ENCODE measurements at places on chromosomes 13 and 19.

DNA sequence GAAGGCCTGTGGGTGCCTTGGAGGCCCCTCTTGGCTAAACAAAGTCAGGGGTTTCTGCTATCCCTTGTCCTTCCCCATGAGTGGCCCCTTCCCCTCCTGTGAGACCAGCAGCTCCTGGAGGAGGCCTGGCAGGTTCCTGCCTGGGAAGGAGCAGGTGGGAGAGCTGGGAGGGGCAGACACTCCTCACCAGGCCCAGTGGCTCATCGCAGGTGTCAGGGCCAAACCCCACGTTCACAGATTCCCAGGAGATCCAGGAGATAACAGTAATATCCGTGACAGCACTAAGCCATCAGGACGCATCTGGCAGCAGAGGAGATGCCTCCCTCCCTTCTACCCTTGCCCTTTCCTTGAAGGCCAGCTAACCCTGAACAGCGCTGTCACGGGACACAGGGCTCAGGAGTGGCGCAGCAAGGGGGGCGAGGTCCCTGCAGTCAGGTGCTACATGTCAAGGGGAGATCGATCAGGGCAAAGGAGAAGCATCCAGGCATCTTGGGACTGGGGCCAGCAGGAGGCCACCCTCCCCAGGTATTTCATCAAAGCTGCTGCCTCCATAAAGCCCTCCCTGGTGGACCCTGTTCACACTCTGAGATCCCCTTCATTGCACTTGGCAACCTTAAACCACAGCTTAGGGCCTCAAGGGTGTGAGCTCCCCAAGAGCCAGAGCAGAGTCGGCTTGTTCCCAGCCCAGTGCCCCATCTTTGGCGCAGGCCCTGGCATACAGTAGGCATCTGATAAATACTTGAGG lies 4.8 kb downstream of the CEBPA start:
- DNase-seq, result no peak

DNA sequence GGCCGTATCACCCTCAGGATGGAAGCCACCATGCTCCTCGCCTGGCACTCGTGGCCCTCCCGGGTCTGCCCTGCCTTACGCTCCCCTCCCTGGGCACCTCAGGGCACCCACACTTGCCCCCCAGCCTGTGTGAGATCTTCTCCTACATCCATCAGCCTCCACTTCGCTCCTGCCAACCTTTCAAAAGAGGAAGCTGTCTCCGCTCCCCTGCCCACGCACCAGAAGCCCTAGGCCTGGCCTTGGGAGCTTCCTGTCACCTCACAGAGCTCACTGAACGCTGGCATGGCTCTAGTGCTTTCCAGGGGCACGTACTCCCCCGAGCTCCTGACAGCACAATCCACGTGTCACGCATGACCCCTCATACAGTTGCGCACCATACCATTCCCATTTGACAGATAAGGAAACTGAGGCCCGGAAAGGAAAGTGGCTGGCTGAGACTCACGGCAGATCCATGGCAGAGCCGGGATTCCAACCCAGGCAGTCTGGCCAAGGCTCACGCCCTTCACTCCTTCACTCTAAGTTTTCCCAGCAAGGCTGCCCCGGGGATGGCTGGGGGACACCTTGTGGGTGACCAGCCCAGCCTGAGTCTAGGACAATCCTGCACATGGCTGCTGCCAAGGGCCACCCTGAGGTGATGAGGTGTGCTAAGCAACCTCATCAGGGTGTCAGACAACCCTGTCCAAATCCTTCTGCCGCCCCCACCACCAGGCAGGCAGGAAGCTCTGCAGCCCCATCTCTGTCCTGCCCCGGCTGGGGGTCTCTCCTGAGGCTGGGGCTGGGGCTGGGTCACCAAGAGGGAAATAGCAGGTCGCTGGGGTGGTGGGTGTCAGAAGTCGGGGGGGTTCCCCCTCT lies 19.3 kb downstream of the PPP1R12C start:
- no peak for DNase-seq

GRCh38 chr13:105638426-105638825 lies 897.0 kb downstream of the EFNB2 start:
- DNase-seq, result no peak

- DNase-seq, result no peak
These were observed 4.4 kb downstream of the CCDC61 start for GRCh38 chr19:45999653-46000121.

DNA sequence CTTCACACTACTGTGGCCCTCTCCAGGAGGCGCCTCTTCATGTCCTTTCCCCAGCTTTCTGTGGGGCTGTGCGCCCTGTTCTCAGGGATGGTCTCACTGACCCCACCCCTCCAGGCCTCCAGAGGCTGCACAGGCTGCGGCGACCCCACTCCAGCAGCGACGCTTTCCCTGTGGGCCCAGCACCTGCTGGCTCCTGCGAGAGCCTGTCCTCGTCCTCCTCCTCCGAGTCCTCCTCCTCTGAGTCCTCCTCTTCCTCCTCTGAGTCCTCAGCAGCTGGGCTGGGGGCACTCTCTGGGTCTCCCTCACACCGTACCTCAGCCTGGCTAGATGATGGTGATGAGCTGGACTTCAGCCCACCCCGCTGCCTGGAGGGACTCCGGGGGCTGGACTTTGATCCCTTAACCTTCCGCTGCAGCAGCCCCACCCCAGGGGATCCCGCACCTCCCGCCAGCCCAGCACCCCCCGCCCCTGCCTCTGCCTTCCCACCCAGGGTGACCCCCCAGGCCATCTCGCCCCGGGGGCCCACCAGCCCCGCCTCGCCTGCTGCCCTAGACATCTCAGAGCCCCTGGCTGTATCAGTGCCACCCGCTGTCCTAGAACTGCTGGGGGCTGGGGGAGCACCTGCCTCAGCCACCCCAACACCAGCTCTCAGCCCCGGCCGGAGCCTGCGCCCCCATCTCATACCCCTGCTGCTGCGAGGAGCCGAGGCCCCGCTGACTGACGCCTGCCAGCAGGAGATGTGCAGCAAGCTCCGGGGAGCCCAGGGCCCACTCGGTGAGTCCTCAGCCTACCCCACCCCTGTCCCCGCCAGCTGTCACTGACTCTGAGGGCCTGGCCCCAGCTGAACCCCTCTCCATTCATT lies 11.2 kb downstream of the ARHGAP33 start:
- no peak for DNase-seq

DNA sequence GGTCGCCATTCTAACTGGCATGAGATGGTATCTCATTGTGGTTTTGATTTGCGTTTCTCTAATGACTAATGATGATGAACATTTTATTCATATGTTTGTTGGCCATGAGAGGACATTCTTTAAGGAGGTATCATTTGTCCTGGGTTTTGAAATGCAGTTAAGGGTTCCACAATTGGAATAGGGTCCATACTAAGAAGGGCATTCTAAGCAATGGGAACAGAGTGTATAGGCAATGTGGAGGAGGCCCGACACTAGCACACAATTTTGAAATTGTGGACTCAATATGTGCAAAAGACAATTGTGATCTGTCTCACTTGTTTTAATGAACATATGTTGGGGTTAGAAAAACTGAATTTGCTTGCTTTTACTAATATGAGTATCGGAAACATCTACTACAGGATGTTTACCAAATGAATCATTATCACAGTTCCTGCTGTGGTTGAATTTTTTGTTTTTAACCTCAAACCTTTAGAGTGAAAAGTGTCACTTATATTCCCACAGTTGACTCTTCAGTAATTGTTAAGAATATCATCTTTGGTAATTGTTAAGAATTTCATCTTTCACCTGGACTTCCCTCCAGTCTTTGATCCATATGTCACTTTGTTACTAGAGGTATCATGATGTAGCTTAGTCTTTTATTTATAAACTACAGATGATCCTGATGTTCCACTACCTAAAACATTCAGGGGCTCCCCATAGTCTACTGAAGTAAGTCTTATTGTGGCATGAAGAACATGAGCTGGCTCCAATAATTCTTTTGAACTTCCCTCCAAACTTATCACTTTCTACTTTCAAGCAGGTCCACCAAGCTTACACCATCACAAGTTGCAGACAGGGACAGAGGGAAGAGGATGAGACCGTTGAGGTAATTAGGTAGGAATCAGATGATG lies 109.7 kb upstream of the KLF12 start:
- peak; percentile 21 for DNase-seq

DNA sequence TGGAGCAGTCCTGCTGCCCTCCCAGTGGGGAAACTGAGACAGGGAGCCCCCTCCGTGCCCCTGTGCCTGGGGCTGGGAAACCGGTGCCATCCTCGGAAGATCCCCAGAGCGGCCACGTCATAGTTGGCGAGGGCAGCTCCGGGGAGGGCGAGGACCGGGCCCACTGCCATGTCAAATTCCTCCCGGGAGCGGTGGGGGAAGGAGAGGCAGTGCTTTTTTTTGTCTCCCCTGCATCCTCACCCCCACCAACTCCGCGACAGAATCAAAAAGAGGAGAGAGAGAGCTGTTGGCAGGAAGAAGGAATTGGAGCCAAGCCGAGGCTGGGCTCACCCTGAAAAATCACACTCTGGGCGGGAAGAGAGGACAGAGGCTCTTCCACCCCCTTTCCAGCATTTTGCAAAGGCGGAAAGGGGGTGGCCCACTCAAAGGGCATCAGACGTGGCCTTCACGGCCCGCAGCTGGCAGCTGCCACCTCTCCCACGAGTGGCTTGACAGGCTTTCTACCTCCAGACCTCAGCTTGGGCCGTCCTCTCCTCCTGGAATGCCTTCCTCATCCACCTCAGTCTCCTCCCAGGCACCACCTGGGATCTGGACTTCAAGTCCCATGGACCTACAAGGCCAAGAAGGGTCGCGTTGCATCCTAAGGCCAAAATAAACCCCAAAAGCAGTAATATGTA lies 19.6 kb upstream of the NFIC start:
- no peak for DNase-seq

- DNase-seq, result no peak
These were observed 268.7 kb downstream of the NHLRC3 start for GRCh38 chr13:39306639-39307589.

GRCh38 chr19:32421589-32422361 lies 16.2 kb downstream of the DPY19L3 start:
- DNase-seq, result no peak

DNA sequence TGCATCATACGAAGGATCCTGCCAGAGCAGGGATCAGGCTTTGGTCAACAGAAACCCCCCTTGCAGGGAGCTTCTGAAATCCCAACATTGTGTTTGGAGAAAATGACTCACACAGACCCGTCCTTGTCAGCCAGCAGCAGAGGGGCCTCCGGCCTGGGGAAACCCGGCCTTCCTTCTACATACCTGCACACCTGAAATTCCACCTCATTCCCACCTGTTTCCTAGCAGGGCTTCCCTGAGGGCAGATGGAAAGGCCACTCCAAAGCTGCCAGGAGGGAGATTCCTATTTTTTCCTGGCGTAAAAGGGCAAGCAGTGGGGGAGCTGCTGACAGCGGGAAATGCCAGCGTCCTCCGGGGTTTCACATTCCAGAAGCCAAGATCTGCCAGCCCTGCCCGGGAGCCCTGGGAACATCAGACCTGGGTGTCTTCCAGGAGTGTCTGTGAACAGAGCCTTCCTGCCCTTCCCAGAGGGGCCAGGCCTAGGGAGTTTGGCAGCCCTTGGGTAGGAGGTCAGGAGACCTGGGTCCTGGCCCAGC lies 3.0 kb upstream of the IGFL1 start:
- DNase-seq, result no peak

DNA sequence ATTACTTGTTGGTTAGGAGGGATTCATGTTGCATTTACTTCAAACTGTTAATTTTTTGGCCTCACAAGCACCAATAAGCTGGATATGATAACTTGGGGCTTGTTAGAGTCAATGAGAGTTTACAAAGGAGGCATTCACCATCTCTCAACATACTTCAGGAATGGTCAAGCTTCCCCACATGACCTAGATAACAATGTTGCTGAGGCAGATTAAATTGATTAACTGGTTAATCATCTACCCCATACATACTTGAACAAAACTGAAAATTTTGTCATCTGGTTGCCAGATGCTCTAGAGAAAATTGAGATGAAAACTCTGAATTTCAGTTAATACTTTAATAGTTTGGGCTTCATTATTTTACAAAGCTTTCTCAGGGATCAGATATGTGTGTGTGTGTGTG lies 43.0 kb upstream of the UBL3 start:
- no peak for DNase-seq

DNA sequence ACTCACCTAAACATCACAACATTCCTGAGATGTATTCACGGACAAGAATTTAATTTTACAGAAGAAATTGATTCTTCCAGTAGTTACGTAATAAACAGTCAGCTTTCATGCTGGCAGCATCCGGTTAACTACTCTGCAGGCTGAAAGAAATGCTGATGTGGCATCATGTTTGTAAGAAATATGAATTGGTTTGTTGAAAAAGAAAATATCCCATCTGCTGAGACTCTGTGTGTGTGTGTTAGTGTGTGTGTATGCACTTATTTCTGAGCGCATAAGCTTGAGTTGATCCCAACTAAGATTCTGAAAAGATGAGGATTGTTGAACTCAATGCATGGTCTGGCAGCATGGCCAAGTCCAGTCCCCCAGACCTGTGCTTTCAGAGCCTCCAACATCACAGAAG lies 74.3 kb upstream of the FAM216B start:
- DNase-seq, result no peak

DNA sequence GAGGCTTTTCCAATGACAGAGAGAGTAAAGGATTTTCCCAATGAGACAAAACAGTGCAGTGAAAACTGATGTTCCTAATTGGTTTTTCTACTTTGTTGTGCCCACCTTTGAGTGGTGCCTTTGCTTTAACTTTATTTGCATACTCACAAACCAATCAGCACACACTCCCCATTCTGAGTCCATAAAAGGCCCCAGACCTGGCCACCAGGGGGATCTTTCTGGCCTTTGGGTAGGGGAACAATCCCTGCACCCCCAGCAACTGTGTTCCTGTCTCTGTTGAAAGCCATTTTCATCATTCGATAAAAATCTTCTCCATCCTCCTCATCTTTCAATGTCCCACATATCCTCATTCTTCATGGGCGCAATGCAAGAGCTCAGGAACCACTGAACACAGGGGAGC lies 252.8 kb downstream of the B3GLCT start:
- DNase-seq, result no peak

DNA sequence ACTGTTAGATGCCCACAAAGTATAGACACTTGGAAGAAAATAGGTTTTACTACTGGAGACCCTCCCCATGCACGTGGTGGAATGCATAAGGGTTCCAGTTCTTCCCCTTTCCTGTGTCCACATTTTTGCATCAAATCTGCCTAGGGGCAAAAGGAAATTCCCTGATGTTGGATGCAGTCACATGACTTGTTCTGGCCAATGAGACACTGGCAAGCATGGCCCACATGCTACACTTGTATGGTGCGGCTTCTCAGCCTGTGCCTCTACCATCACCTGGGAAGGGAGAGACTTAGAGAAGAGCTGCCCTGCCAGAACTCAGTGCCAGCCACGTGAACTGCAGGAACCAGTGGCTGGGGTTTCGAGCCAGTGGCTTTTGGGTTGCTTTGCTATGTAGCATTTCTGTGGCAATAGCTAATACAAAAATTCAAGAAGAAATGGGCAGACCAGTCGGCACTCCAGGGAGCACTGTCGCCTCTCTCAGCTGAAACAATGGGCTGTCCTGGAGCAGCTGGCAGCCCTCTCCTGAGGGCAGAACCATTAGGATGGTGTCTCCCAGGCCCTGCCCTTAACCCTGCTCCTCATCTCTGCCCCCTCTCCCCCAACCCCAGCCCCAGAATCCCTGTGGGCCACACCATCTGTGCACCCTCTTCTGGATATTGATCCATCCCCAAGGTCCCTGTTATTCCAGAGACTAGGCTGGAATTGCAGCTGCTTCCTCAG lies 634.0 kb downstream of the UQCRFS1 start:
- no peak for DNase-seq

- no peak for DNase-seq
These were observed 11.8 kb downstream of the PLVAP start for GRCh38 chr19:17365361-17365760.
